ENCODE measurements at places on chromosomes 7 and 10.

DNA sequence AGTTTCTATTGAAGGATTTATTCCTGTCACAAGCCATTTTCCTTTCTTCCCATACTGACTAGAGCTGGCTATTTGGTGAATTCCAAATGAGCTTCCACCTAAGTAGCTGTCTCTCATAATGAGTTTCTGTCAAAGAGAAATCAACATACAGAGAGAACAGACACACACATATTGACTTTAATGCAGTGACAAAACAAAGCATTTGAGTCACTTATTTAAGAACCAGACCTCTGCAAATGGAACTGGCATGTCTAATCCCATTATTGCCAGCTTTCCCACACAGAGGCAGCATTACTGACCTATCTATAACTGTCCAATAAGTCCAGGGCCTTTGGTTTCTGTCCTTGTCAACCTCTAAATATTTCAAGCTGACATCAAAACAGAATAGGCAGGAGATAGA, 179.3 kb upstream of the CSTF2T start:
- DNase-seq = no peak

GRCh38 chr7:32062150-32062549, 8.1 kb downstream of the PDE1C start:
- DNase-seq = no peak

GRCh38 chr10:106424054-106424453, 740.5 kb downstream of the SORCS1 start:
- DNase-seq = no peak

- DNase-seq = no peak
Observed at GRCh38 chr10:90798482-90798881, 59.4 kb downstream of the HTR7 start.

GRCh38 chr7:87507446-87507845, 32.0 kb upstream of the ABCB4 start:
- no peak for DNase-seq

DNA sequence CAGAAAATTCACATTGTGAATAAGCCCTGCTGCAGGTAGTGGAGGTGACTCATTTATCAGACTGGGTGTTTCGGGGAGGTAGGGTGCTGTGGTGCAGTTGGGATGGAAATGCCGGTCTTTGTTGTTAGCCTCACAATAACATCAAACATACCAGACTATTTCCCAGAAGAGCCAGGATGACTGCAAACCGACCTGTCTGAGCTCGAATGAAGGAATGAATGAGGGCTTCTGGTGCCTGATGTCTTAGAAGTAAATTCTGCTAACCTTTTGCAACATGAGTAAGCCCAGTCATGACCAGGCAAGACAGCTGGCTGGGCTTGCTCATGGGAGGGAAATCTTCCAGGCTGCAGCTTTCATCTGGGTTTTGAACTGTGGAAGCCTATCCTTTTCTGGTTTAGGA, 2.4 kb upstream of the VDAC2 start:
- no peak for DNase-seq

DNA sequence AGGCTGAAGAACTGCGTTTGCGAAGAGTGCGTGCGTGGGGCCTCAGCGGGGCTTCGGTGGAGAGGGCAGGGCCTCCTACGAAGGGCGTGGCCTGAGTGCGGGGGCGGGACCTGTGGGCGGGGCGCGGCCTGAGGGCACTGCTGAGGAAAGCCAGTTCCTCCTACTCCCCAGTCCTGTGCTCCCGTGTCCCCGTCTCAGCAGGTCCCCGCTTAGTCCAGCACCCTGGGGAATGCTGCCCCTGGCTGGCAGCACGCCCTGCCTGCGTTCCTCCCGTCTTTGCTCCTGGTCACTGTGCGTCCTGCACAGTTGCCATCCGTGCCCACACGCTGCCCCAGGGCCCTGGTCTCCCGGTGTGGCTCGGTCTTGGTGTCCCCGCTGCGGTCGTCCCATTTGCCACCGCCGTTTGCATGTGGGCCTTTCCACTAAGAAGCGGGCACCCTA, 177.1 kb downstream of the ZNF248 start:
- peak; percentile 75 for DNase-seq

- no peak for DNase-seq
Observed at GRCh38 chr10:93376372-93377293, 105.5 kb downstream of the MYOF start.

DNA sequence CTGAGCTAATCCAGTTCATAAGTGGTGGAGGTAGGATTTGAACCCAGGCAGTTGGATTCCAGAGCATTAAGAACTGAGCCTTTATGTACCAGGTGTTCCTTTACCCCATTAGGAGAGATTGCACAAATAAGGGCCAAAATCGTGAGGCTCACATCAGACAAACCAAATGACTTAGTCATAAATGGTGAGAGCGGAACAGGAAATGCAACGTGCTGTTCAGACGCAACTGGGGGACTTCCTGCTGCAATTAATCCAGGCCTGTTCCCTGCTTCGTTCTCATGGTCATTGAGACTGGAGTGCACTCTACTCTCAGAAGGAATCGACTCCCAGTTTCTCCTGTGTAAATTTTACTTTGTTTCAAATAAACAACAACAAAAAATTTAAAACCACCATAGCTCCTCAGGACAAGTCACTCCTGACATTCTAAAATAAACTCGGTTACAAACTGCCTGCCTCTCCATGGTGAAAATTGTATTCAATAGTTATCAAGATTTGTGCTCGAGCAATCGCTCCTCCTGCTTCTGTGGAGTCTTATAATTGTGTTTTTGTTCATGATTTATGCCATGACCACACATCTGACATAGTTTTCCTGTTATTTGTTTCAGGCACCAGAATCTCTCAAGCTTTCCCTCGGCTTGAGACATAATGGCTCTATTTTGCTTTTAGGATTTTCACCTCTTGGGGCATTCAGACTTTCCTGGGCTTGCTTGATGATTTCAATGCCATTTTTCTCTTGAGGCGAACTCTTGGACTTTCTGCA, 115.3 kb upstream of the BMPER start:
- DNase-seq = no peak

- no peak for DNase-seq
Observed at GRCh38 chr10:123446449-123447156, 219.6 kb upstream of the GPR26 start.

DNA sequence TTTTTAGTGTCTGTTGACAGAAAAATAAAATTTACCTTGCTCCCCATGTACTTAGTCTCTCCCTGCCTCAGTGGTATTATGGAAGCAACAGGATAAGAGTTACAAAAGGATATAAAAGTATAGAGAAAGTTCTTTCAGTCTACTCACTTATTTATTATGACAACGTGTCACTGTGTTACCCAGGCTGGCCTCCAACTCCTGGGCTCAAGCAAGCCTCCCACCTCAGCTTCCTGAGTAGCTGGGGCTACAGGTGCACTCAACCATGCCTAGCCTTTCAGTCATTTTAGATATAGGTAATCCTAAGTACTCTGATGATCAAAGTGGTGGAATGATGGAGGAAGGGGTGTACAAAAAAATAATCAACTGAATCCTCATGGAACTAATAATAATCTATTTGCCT, 215.2 kb upstream of the MKLN1 start:
- no peak for DNase-seq

GRCh38 chr10:51527522-51528219, 171.7 kb downstream of the CSTF2T start:
- no peak for DNase-seq

DNA sequence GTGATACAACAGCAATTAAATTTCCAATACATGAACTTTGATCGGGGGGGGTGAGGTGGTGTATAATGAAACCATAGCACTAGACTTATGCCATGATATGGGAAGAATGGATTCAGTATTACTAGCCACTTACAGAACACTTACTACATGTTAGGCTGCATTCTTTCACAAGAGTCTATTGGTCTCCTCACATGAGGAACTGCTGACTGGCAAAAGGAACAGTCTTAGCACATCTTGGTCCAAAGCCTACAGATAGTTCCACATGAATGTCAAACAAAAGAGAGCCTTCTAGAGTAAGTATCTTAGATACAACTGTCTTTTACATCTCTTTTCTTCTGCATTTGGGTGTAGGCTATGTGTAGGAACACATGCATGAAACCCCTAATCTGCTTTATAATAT, 115.9 kb upstream of the DNAJB12 start:
- DNase-seq = no peak

- DNase-seq = no peak
Observed at GRCh38 chr7:98285157-98286092, 3.9 kb downstream of the BRI3 start.

DNA sequence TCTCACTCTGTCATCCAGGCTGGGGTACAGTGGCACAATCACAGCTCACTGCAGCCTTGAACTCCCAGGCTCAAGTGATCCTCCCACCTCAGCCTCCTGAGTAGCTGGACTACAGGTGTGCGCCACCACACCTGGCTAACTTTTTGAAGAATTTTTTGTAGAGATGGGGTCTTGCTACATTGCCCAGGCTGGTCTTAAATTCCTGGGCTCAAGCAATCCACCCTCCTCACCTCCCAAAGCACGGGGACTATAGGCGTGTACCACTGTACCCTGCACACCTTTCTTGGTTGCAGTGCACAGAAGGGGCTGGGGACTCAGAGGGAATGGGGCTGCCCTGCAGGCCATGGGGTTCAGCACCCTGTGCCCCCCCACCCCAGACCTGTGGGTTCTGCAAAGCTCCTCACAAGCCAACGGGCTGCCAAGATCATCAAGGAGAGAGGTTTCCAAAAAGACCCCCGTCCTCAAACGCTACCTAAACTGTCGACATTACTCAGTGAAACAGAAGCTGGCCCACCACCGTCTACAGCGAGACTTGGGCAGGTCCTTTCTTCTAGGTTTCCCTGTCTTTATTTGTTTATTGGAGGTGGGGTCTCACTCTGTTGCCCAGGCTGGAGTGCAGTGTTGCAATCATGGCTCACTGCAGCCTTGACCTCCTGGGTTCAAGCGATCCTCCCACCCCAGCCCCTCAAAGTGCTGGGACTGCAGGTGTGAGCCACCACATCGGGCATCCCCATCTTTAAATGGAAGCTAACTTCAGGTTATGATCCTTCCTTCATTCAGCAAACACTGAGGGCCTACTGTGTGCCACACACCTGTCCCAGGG, 26.6 kb upstream of the ELFN1 start:
- peak; percentile 30 for DNase-seq

DNA sequence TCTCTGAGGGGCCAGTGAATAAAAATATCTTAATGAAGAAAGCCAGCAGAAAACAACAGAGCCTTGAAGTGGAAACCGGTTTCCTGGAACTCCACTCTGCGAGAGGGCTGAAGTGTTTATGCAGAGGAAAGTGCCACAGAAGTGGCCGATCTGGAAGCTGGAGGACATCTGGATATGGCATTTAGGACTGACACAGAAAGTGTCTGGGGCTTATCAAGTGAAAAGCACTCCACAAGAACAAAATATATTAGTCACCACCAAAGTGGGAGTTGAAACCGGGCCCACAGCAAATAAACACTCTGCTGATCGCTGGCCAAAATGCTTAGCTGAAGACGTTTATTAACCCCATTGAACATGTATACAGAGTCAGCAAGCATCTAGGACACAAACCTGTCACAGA, 7.8 kb downstream of the NOD1 start:
- no peak for DNase-seq

GRCh38 chr7:50795253-50795652, 12.6 kb upstream of the GRB10 start:
- DNase-seq = no peak

DNA sequence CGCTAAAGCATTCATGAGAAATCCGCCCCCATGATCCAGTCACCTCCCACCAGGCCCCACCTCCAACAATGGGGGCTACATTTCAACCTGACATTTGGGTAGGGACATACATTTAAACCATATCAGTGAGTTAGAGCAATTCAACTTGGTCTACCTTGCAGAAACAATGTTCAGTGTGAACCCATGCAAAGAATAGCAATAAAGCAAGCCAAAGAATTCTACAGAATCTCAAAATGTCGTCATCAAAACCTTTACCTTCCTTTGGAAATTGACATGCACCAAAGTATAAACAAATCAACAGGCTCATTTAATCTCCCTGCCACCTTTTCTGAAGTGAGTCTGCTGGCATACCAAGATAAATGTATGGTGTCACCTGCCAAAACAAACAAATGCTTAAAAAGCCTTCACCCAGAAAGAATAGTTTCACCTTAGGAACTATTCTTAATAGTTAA, 68.8 kb upstream of the ABLIM1 start:
- DNase-seq = no peak

DNA sequence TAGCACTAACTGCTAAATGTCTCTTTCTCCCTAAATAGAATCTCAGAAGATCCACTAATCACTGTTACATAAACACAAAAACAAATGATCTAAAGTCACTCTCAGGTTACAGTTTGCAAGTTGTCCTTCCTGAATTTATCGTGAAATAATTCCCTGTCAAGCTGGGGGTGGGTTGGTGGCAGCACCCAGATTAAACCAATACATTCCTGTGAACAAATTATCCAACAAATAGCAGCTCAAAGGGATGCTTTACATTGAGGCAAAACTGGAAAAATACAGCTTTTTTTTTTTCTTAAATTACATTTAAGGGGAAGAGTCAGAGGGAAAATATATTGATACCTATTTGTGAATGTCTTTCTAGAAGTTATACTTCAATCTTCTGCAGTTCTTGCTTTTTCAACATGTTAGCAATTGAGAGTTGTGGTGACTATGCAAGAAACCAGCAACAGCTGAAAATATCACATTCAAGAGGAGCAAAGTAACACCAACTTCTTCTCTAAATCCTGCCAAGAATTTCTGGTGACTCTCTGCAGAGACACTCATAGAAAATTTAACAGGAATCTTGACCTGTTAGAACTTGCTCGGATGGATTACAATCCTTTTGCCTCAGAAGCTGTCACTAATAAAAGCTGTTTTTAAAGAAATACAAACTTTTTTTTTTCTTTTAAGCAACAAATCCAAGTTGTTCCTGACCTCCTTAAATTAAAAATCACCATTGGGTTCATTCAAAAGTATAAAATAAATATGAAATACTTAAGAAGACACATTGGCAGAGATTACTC, 18.9 kb downstream of the LMOD2 start:
- DNase-seq = no peak

GRCh38 chr10:89653410-89653869, 8.4 kb upstream of the PANK1 start:
- no peak for DNase-seq

GRCh38 chr10:132925614-132926013, 16.8 kb downstream of the CFAP46 start:
- peak; percentile 88 for DNase-seq

GRCh38 chr7:37341033-37341630, 107.5 kb downstream of the ELMO1 start:
- DNase-seq = no peak

DNA sequence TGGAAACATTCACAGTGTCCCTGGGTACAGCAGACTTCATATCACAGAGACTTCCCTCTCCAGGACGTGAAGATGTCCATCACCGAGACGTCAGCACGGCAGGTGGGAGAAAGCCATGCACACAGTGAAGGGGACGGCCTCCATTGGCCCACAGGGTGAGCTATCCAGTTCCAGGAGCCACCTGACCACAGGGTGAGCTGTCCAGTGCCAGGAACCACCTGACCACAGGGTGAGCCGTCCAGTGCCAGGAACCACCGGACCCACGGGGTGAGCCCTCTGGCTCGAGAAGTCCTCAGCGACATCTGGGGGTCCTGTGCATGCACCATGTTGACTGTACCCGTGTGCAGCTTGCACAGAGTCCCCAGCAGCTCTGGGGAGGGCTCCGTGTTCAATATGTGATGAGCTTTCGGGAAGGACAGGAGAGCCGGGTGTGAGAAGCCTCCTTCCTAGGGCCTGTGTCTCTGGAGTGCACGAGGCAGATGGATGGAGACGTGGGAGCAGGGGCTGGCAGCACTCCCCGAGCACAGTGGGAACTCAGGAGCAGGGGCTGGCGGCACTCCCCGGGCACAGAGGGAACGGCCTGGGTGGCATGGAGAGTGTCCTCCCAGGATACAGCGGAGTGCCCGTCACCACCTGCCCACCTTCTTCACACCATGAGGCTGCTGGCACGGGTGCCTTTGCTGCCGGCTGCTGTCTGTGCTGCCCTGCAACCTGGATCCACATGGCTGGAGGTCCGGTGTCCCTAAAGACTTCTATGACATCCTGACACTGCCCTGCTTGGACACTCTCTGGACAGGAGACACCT, 616.2 kb downstream of the DNAJB6 start:
- peak; percentile 87 for DNase-seq
